BE2C (cell line): ENCODE measurements at places on chromosomes 7 and 10.

GRCh38 chr7:121394709-121395140, 1.4 kb downstream of the FAM3C start:
- DNase-seq, result no peak

GRCh38 chr7:80294346-80294745, 159.7 kb downstream of the GNAI1 start:
- no peak for DNase-seq

GRCh38 chr7:101875283-101875846, 57.9 kb downstream of the CUX1 start:
- DNase-seq, result no peak

GRCh38 chr7:150586068-150586784, 19.0 kb downstream of the GIMAP4 start:
- DNase-seq, result no peak

DNA sequence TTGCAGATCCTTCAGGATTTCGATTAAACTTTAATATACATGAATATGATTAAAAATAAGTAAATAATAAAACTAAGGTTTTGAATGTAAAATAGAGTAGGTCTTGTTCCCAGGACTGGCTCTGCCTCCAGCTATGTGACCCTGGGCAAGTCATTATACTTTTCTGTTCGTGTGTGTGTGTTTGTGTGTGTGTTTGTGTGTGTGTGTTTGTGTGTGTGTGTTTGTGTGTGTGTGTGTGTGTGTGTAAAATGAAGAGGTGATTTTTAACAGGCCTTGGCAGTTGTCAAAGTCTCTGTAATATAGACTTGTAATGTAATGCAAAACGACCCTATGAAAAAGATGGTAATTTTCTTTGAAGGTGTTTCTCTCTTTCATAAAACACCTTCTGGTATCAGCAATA, 79.2 kb downstream of the HGF start:
- DNase-seq, result no peak
